Spinal cord (tissue), 10 donors: ENCODE measurements at places on chromosomes 3 and 15. TPM values are rescaled to one million over a fixed set of nuclear protein-coding genes. Genes with fewer than 3 reads are reported as not detected.

DNA sequence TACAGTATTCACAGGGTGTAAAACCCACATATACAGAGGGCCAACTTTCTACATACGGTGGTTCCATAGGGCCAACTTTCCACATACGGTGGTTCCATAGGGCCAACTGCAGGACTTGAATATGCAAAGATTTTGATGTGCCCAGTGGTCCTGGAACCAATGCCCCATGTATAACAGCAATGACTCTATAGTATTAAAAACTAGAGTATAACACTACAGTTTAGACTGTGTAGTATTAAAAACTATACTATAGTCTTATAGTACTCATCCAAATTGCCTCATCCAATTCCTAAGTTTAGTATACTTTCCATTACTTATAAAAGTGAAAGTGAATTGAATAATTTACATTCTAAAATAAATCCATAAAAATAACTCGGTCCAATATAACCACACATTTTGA, 75.9 kb downstream of the GSK3B start:
- H3K4me1 ChIP-seq = no peaks in the 10 kb centered on the region
- H3K36me3 ChIP-seq = no peaks in the 10 kb centered on the region
- H3K27ac ChIP-seq = no peak overlapping the region
- H3K4me3 ChIP-seq = no peak overlapping the region
- no peaks in the 10 kb centered on the region for H3K27me3 ChIP-seq

- peaks cover 25% of the 10 kb centered on the region for H3K4me1 ChIP-seq
- H3K36me3 ChIP-seq = no peaks in the 10 kb centered on the region
Observed at GRCh38 chr15:60375306-60375705, 22.5 kb downstream of the ANXA2 start.

DNA sequence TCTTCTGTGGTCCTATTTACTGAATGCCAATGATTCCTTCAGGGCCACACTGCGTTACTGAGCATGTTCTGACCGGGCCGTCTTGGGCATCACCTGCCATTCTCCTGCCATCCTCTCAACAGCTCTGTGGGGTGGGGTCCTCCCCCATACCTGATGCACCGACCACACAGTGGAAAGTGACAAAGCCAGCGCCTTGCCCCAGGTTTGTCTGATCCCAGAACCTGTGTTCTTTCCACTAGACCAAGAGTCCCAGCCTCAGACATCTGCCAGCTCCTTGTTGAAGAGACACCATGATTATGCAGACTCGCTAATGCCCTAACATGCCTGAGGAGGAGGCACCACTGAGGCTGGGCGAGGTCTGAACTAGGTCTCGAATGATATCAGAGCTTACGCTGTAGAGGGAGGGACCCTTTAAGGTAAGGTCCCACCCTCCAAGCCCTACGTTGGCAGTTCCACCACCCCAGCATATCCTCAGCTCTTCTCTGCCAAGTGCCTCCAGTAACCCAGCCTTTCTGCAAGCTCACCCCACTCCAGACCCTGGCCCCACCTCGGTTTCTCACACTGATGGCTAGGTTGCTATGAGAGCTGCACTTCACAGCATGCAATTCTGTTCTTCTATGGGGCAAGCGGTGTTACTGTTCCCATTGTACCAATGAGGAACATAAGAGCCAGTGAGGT, 29.8 kb upstream of the PLXNA1 start:
- DNase-seq = no peak
- H3K27me3 ChIP-seq = no peaks in the 10 kb centered on the region
- no peak overlapping the region for H3K27ac ChIP-seq
- no peak overlapping the region for H3K4me3 ChIP-seq

- H3K4me3 ChIP-seq = peak overlapping the region; percentile 11
- no peak overlapping the region for H3K27ac ChIP-seq
- H3K36me3 ChIP-seq = no peaks in the 10 kb centered on the region
- H3K4me1 ChIP-seq = peaks cover 58% of the 10 kb centered on the region
- H3K27me3 ChIP-seq = peaks cover 36% of the 10 kb centered on the region
Observed at GRCh38 chr15:74954515-74954914, 2.1 kb downstream of the RPP25 start.

The PTH1R gene
- 25.0 TPM for total RNA-seq

The SLC9C1 gene
- 0.72 TPM for total RNA-seq

The ZPLD1 gene
- 1.8 TPM for total RNA-seq

DNA sequence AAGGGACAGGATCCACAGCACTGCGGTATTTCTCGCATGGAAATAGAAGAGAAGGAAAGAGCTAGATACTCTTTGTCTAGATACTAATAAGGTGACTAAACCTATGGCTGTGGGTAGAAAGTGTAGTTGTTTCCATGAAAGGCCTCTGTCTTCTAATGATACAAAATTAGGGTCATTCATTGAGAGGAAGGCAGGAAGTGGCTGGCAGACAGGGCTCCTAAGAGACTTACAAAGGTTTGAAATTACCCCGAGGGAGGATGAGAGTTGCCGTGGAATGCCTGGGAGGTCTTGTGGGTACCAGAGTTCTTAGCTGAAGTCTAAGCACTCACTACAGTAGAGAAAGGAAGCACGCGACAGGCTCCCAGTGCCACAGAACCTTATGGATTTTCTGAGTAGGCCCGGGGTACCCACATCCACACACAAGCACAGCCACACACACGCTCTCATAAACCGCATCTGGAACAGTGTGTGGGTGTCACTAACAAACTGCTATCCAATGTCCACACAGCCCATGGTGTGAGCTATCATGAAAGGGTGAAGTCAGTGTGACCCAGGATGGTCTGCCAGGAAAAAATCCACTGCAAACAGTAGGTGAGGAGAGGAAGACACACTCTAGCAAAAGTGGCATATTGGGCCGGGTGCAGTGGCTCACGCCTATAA, 221.4 kb downstream of the FAM43A start:
- no peaks in the 10 kb centered on the region for H3K4me1 ChIP-seq
- no peaks in the 10 kb centered on the region for H3K36me3 ChIP-seq
- no peak overlapping the region for H3K27ac ChIP-seq
- no peaks in the 10 kb centered on the region for H3K27me3 ChIP-seq

The CP gene
- 48.7 TPM for total RNA-seq

GRCh38 chr3:61526308-61526707, 35.1 kb upstream of the PTPRG start:
- no peaks in the 10 kb centered on the region for H3K36me3 ChIP-seq
- DNase-seq = no peak
- H3K4me1 ChIP-seq = no peaks in the 10 kb centered on the region
- H3K27ac ChIP-seq = no peak overlapping the region
- H3K27me3 ChIP-seq = no peaks in the 10 kb centered on the region
- H3K4me3 ChIP-seq = no peak overlapping the region

GRCh38 chr3:165159760-165160421, 36.3 kb downstream of the SLITRK3 start:
- DNase-seq = no peak
- H3K27me3 ChIP-seq = no peaks in the 10 kb centered on the region
- no peak overlapping the region for H3K27ac ChIP-seq
- H3K36me3 ChIP-seq = no peaks in the 10 kb centered on the region
- no peaks in the 10 kb centered on the region for H3K4me1 ChIP-seq

DNA sequence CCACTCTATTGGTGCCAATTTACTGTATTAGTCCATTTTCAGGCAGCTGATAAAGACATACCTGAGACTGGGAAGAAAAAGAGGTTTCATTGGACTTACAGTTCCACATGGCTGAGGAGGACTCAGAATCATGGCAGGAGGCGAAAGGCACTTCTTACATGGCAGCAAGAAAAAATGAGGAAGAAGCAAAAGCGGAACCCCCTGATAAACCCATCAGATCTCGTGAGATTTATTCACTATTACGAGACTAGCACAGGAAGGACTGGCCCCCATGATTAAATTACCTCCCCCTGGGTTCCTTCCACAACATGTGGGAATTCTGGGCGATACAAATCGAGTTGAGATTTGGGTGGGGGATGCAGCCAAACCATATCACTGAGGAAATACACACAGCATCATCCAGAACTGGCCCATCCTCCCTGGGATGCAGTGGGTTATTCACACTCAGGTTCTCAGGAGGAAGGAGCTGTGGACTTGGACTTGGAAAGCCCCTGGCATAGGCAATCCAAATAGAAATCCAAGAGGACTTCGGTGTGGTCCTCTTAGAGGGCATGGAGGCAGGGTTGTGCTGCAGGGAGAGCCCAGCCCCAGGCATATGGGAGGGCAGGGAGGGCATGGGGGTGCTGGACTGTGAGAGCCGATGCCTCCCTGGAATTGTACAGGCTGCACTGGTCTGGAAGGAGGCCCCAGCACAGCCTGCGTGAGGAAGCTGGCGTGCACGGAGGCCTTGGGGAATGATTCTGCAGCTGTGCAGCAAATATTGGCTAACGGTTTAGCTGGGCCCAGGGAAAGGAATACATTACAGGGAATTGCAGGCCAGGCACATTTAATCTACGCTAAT, 62.9 kb downstream of the EFCAB12 start:
- H3K4me3 ChIP-seq = no peak overlapping the region
- no peak for DNase-seq
- H3K4me1 ChIP-seq = peaks cover 13% of the 10 kb centered on the region
- no peak overlapping the region for H3K27ac ChIP-seq
- H3K27me3 ChIP-seq = no peaks in the 10 kb centered on the region
- H3K36me3 ChIP-seq = peaks cover 9% of the 10 kb centered on the region

DNA sequence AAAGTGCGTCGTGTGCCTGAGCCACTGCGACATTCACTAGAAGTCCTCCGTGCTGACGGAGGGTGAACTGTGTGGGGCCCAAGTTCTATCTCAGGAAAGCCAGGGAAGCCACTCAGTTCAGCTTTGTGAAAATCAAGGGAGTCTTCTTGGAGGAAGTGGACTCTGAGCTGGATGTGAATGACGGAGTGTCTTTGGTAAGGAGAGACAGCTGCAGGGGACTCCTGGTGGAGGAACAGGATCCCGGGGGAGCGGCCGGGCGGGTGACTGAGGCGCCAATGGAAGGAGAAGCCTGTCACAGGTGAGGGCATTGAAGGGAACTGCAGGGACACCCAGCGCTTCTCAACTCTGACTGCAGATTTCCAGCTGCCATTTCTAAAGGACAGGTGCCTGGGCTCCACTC, 75.6 kb downstream of the APBA2 start:
- peaks cover 7% of the 10 kb centered on the region for H3K36me3 ChIP-seq
- no peaks in the 10 kb centered on the region for H3K4me1 ChIP-seq
- H3K27me3 ChIP-seq = no peaks in the 10 kb centered on the region
- H3K4me3 ChIP-seq = no peak overlapping the region

The LSAMP gene
- total RNA-seq = 126 TPM

The CTXN2 gene
- 2.0 TPM for total RNA-seq

The CLDN16 gene
- total RNA-seq = 0.39 TPM

The C3orf85 gene
- not detected for total RNA-seq

DNA sequence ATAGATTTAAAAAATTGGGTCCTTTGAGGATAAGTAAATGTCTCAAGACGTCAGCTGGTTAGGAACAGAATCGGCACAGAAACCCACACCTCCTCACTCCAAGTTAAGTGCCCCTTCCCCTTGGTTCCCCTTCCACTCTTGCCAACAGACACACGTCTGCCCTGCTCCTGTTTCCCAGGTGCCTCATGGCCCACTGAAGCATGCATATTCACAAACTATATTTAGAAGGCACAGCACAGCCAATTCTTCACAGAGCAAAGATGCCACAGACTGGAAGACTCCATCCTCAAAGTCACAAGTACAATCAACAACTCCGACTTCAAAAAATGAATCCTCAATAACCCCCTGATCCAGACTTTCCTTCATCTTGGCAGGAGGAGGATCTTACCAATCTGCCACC, 295.4 kb upstream of the NR2F2 start:
- H3K36me3 ChIP-seq = no peaks in the 10 kb centered on the region
- H3K4me1 ChIP-seq = no peaks in the 10 kb centered on the region
- H3K4me3 ChIP-seq = no peak overlapping the region
- no peak overlapping the region for H3K27ac ChIP-seq
- no peak for DNase-seq

The SLC28A1 gene
- 0.20 TPM for total RNA-seq

The RLBP1 gene
- 0.83 TPM for total RNA-seq

The PDZRN3 gene
- 29.2 TPM for total RNA-seq

GRCh38 chr3:149449182-149449581, 25.3 kb upstream of the TM4SF4 start:
- H3K36me3 ChIP-seq = no peaks in the 10 kb centered on the region
- peak overlapping the region; percentile 58 for H3K27ac ChIP-seq
- no peaks in the 10 kb centered on the region for H3K27me3 ChIP-seq
- H3K4me3 ChIP-seq = no peak overlapping the region
- H3K4me1 ChIP-seq = no peaks in the 10 kb centered on the region

GRCh38 chr15:93664213-93664956, 567.0 kb upstream of the MCTP2 start:
- DNase-seq = no peak
- H3K4me3 ChIP-seq = no peak overlapping the region
- H3K36me3 ChIP-seq = no peaks in the 10 kb centered on the region
- no peak overlapping the region for H3K27ac ChIP-seq

- no peaks in the 10 kb centered on the region for H3K4me1 ChIP-seq
- no peak for DNase-seq
- peaks cover 2% of the 10 kb centered on the region for H3K27me3 ChIP-seq
- no peak overlapping the region for H3K4me3 ChIP-seq
Observed at GRCh38 chr3:167772992-167773391, 37.5 kb downstream of the SERPINI1 start.

The PIK3CA gene
- 40.3 TPM for total RNA-seq

GRCh38 chr15:100001405-100001804, 268.2 kb upstream of the LYSMD4 start:
- H3K36me3 ChIP-seq = peaks cover 4% of the 10 kb centered on the region
- H3K4me3 ChIP-seq = no peak overlapping the region
- no peak overlapping the region for H3K27ac ChIP-seq
- no peak for DNase-seq

GRCh38 chr15:84582583-84583157, 18.1 kb upstream of the ZSCAN2 start:
- no peak overlapping the region for H3K27ac ChIP-seq
- H3K4me3 ChIP-seq = no peak overlapping the region
- no peaks in the 10 kb centered on the region for H3K27me3 ChIP-seq
- H3K36me3 ChIP-seq = no peaks in the 10 kb centered on the region
- no peak for DNase-seq

The B2M gene
- total RNA-seq = 1,329 TPM

DNA sequence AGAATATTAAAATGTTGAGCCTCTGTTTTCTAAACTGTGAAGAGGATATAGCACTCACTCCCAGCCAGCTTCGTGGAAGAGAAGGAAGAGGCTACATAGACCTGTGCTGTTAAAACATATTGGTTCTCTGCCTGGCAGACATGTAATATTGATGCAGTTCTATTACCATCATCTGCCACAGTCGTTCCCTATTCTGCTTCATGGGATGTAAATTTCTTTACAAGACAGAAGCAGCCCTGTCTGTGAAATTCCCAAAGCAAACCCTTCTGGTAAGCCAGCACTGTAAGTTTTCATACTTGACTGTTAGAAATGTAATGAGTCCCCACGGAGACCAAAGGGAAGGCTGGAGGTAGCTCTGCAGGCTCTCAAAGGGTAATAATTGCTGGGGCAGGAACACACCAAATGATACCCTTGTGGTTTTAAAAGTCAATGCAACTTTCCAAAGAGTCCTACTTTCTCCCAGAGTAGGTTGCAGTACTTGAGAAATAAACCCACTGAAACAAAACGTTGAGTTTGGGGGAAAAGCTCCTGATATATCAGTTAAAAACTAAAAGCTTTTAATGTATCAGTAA, 129.9 kb upstream of the HES1 start:
- H3K27me3 ChIP-seq = peaks cover 17% of the 10 kb centered on the region
- H3K4me1 ChIP-seq = peaks cover 22% of the 10 kb centered on the region
- no peak overlapping the region for H3K27ac ChIP-seq
- DNase-seq = peak; percentile 67
- H3K4me3 ChIP-seq = no peak overlapping the region

- H3K27me3 ChIP-seq = no peaks in the 10 kb centered on the region
- no peak for DNase-seq
- H3K4me1 ChIP-seq = peaks cover 12% of the 10 kb centered on the region
- no peaks in the 10 kb centered on the region for H3K36me3 ChIP-seq
Observed at GRCh38 chr3:14396031-14396692, 6.2 kb upstream of the SLC6A6 start.
